Stimulated activated effector memory CD8-positive, alpha-beta T cell treated with anti-CD3 and anti-CD28 coated beads, Interleukin-12 subunit alpha, Interleukin-12 subunit beta, amount 100 ng/mL, for 72 hours (primary cell): ENCODE measurements at places on chromosomes 7 and 10.

DNA sequence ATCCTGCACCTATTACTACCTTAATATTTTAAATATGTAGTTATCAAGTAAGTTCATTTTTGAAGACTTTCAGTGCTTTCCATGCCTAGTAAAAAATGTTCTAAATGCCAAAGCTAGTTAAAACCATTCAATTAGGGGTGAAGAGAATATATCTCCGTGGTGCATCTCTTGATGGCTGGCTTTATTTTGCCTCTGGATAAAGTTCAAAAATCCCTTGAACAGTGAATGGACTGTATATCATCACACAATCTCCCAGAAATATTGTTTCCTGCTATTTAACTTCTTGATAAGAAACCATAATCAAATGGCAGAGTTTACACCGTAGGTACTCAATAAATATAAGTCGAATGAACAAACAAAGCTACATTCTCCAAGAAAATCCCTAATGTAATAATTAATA is 1113.0 kb upstream of the C7orf33 start:
- no peak for DNase-seq

GRCh38 chr10:49047128-49047639 is 68.1 kb downstream of the VSTM4 start:
- DNase-seq = no peak

GRCh38 chr10:27820637-27821036 is 75.0 kb upstream of the MKX start:
- DNase-seq = no peak

DNA sequence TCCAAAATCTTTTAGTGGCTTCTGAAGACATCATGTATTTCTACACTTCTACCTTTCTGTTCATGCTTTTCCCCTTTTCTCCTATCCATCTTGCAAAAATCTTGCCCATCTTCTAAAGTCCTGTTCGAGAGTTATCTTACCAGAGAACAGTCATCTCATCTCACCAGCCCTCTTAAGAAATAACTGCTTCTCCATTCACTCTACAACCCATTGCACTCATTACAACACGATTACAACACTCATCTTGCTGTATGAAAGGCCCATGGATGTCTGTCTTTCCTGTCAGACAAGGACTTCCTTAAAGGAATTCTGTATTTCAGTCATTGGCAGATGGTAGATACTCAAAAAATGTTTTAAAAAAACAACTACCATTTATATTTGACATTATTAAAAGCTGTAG is 30.8 kb downstream of the ZNF438 start:
- DNase-seq = no peak

DNA sequence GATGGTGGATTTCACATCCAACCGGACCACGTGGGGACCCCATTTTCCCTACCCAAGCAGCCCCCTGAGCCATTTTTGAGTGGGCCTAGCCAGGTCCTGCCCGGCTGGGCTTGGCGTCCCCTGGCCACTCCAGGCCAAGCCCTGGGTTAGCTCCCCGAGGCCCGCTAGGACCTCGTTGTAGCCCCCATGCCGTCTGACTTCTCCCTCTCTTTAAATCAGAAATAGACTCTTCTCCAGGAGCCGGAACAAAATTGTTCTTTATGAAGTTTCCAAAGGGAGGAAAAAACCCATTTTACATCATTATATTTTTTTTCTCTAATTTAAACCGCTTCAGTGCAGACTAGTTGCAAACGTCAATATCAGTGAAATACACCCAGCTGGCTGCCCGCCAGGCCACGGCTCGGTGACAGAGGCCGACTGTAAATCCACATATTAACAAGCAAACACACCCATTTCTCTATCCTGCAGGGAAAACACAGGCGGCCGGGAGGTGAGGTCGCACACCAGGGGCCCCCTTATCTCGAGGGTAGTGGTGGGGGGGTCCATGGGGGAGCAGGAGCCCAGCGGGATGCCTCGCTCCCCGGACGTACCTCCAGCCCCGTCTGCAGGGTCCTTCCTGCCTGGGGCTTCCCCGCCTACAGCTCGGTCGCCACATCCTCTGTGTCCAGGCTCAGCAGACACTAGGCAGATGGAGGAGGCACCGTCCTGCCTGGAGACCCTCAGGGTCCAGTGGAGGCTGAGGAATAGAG is 72.7 kb downstream of the ELFN1 start:
- no peak for DNase-seq

DNA sequence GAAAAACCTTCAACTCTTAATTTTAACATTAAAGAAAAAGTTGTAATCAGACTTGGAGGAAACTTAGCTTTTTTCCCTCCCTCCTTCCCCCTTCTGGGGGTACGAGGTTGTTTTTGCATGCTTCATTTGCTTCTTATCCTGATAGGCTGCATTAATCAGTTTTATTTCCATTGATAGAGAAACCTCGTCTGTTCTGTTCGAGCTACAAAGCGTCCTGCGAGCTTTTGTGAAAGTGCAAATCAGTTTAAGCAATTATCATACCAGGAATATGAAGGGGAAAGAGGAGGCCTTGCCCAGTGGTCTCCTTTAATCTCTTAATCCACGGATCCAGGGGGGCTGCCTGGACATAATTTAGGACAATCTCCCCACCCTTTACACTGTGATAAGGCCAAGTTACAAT is 7.5 kb downstream of the EMX2 start:
- no peak for DNase-seq

DNA sequence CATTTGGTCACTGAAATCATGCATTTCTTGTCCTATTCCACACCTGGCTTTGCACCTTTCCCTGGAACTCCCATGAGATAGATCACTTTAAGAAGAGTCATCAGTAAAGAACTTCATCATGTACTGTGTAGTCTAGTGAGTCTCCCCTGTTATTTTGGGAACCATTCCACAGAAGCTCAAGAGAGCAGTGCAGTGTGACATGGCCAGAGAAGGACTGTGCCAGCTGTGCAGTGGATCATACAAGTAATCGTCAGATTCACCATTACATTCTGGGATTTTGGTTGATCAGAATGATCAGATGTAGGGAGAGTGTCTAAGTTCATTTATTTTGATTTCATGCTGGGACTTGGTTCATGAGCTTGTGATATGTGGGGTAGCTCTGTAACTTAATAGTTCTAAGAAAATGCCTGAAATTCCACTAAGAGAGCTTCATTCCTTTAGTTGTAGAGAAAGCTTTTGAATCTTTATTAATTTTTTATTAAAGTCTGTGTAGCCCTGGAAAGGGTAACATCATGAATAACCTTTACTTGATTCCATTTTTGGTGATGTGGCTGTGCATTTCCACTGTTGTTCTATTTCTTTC is 166.8 kb downstream of the SUGCT start:
- no peak for DNase-seq

DNA sequence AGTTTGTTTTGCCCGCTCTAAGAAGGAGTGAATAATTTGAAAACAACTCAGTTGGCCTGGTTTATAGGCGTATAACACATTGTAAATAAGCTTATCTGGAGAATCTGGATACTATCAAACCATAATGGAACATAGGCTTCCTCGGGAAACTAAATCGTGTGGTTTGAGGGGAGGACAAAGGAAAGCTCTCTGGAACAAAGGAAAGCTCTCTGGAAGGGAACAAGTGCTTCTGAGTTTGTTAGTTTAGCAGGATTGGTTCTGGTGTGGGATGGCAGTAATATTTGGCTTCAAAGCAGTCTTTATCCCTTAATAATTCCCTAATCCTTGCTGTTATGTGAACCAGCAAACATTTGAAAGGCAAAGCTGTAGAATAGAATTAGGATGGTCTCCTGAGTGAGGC is 15.0 kb upstream of the SLK start:
- DNase-seq = no peak

DNA sequence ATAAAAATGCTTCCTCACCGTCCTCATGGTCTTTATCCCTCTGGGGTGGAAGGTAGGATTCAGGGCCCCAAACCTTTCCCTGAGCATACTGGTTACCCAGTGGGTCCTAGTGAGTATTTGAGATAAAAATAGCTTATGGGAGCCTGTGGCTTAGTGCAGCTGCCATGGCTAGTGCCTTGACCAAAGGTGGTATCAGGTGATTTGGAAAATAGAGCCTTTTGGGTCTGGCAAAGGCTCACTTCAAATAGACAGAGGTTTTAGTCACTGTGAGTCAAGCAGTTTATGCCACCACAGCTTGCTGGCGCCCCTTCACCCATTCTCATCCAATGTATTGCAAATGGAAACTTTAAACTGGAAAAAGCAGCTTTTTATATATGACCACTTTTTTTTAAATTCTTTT is 30.4 kb downstream of the PLAU start:
- DNase-seq = no peak

DNA sequence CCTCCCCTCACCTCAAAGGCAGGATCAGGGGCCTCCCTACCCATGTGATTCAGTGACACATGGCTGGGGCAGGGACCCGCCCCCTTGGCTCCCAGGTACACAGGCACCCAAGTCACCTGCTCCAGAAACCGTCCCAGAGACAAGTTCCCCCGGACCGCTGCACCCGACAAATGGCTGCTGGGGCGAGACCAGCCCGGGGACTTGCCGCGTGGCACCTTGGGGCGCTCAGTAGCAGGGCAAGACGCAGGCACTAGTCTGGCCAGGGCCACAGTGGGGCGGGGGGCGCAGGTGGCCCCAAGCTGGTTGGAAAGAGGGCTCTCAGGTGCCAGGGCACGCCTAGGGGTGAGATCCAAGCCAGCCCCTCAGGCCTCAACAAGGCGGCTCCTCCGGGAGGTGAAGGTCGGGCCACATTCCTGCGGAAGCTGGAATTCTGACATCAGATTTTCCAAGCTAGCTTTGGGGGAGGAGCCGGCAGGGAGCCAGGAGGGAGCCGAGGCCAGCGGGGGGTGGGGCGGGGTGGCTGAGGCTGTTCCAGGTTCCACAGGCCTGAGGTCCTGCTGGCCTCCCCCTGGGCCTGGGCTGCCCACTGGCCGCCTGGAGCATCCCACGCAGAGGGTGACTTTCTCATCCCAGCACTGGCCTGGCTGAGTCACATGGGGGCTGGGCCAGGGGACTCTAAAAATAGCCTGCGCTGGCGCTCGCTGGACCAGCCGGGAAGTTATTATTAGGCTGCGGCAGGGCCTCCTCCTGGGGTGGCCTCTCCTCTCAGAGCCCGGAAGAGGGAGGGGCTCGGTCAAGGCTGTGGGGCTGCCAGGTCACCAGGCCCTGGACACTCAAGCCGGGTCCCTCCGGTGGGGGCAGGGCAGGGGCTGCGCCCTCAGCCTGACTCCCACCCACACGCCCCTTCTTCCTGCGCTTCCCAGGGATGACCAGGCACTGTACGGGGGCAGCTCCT is 20.5 kb upstream of the INPP5A start:
- no peak for DNase-seq

- DNase-seq = no peak
Observed at GRCh38 chr7:128042012-128042411, 10.8 kb upstream of the LRRC4 start.

GRCh38 chr7:90629297-90629918 is 33.3 kb downstream of the CDK14 start:
- no peak for DNase-seq

DNA sequence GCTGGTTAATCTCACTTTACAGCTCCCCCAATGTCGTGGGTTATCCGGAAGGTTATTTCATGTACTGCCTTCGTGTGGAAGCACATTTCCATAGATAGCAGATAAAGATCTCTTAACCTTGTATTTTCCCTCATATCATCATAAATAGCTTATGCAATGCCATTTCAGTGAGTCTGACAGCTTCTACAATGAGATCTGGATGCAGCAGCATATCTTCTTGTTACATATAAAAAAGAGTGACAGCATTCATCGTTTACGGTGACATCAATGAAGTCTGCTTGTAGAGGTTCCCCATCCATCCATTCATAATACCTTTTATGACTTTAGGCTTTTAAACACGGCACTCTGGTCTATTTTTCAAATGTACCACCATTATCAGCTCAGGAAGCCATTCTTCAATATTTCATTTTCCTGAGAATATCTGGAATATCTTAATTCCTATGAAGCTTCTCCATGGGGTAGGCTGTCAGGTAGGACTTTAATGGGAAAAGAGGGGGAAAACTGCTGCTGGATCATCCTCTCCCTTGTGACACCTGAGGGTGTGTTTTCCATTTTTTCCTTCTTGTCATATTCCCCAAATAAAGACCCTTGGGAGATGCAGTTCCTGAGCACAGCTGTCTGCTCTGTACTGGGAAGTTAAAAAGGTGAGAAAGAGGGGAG is 51.9 kb upstream of the CTBP2 start:
- DNase-seq = no peak

GRCh38 chr10:122551450-122551849 is 9.1 kb upstream of the DMBT1 start:
- DNase-seq = no peak

DNA sequence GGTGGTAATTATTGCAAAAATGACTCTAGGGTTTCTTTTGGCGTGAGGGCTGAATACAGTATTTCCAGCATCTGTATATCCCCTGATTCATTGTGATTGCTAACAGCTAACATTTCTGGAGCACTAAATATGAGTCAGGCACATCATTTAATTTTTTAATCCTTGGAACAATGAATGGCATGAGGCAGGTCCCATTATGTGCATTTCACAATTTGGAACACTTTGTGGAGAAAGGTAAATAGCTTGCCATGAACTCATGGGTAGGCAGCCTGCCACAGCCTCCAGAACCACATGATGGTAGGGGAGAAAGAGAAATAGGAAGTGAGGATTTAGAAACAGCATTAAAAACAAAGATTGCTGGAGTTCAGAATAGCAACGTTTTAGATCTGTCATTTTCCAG is 1.7 kb downstream of the NPTX2 start:
- no peak for DNase-seq

DNA sequence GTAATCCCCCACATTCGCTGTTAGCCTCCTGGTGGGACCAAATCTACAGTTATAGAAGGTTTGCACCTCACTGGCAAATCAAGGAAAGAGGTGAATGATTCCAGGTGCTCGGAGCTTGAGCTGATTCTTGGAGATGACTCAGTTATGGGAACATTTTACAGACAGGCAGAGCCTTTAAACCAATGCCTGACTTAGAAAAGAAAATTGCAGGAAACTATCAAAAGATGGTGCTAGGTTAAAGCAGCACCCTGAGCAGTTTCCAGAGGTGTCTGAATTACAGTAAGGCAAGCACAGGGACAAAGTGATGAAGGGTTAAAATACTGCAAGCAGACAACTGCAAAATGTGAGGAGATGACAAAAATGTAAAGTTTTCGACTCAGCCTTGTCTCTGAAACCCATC is 2.9 kb downstream of the LRRTM3 start:
- DNase-seq = no peak

DNA sequence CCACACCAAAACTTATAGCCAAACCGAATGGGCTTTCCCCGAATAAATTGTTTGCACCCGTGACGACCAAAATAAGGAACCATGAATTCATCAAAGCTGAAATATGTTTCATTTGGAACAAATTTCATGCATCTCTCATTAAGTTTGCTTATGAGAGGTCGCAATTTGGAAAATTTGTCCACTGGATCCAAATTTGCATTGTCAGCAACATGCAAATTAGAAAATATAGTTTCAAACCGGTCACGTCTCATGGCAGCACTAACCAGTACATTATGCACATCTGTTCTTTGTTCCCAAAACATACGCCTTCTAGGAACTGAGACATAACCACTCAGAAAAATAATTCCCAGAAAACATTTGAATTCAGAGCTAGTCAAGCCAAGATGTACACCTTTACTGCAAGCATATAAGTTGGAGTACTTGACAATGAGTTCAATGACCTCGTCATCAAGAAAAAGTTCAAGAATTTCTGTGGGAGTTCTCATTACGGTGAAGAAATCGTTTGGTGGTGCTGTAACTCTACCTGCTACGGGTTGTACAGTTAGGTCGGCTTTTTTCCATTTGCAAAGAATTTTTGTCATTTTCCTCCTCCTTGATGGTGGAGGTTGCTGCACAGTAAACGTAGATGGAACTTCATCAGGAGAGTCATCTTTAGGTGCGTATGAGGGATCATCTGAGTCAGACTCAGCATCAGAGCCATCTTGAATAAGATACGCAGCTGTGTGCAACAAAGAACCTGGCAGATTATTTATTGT is 22.5 kb downstream of the ERCC6 start:
- DNase-seq = no peak

- no peak for DNase-seq
Observed at GRCh38 chr7:155692317-155692716, 47.9 kb downstream of the RBM33 start.
